ENCODE measurements at places on chromosomes 2 and 18. TPM values are rescaled to one million over a fixed set of nuclear protein-coding genes. Genes with fewer than 3 reads are reported as not detected.

GRCh38 chr2:69132960-69133590 is 120.1 kb downstream of the ANTXR1 start:
- no peaks in the 10 kb centered on the region for H3K36me3 ChIP-seq
- no peak overlapping the region for H3K27ac ChIP-seq
- H3K4me1 ChIP-seq: no peaks in the 10 kb centered on the region
- no peaks in the 10 kb centered on the region for H3K27me3 ChIP-seq
- no peak for DNase-seq
- H3K4me3 ChIP-seq: no peak overlapping the region

DNA sequence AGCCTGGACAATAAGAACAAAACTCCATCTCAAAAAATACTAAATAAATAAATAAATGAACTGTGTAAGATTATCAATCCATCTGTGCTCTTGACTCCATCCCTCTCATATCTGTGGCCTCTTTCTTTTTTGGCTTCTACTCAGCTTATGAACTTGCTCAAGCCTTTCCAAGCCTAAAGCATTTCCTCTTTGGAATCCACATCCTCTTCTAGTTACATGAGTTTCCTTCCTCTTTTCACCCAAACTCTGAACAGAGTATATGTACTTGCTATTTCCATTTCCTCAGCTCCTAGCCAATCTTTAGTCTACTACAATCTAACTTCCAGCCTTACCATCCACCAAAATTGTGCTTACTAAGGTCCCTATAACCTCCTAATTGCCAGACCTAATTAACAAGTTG is 2.5 kb upstream of the DNAJC10 start:
- H3K36me3 ChIP-seq: no peaks in the 10 kb centered on the region
- peaks cover 3% of the 10 kb centered on the region for H3K4me1 ChIP-seq
- DNase-seq: no peak
- no peaks in the 10 kb centered on the region for H3K27me3 ChIP-seq
- H3K4me3 ChIP-seq: no peak overlapping the region

- no peaks in the 10 kb centered on the region for H3K27me3 ChIP-seq
- no peaks in the 10 kb centered on the region for H3K4me1 ChIP-seq
- no peak overlapping the region for H3K27ac ChIP-seq
- no peak for DNase-seq
- no peak overlapping the region for H3K4me3 ChIP-seq
Measured at GRCh38 chr2:95700519-95700918, 108.7 kb downstream of the TRIM43 start.

DNA sequence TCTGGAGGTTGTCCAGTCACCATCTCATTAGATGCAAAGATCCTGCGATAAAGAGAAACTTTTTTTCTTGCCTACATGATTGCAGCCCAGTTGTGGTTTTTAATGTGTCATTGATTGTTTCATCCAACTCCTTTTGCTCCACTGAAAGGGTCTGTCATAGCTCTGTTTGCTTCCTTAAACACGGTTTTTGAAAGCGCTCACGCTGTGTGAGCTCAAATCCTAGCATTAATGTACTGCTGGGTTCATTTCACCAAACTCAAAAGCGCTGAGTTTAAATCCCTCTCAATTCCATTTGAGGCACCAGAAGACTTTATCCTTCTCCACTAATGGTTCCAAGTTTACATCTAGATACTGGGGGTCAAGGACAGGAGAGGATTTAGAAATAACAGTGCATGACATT is 53.6 kb downstream of the CDK15 start:
- no peak for DNase-seq
- H3K27me3 ChIP-seq: peaks cover 3% of the 10 kb centered on the region
- no peaks in the 10 kb centered on the region for H3K36me3 ChIP-seq

GRCh38 chr18:7566567-7567473 is at the start of gene PTPRM:
Gene PTPRM (plus strand): TSS chr18:7567316. CDS start chr18:7567819, 503 bp downstream.
- H3K4me3 ChIP-seq: peak within 1 kb of the TSS; percentile 75
- peak within 1 kb of the TSS; percentile 87 for H3K27ac ChIP-seq
- peaks cover 5% of the 10 kb centered on the region for H3K4me1 ChIP-seq
- no peaks in the 10 kb centered on the region for H3K36me3 ChIP-seq

GRCh38 chr2:156589381-156590079 is 153.4 kb downstream of the GPD2 start:
- H3K36me3 ChIP-seq: no peaks in the 10 kb centered on the region
- no peaks in the 10 kb centered on the region for H3K27me3 ChIP-seq
- no peaks in the 10 kb centered on the region for H3K4me1 ChIP-seq
- H3K4me3 ChIP-seq: no peak overlapping the region

- no peak overlapping the region for H3K27ac ChIP-seq
- no peak for DNase-seq
- peaks cover 29% of the 10 kb centered on the region for H3K4me1 ChIP-seq
- no peaks in the 10 kb centered on the region for H3K36me3 ChIP-seq
Measured at GRCh38 chr2:106184857-106185256, 9.2 kb downstream of the UXS1 start.

DNA sequence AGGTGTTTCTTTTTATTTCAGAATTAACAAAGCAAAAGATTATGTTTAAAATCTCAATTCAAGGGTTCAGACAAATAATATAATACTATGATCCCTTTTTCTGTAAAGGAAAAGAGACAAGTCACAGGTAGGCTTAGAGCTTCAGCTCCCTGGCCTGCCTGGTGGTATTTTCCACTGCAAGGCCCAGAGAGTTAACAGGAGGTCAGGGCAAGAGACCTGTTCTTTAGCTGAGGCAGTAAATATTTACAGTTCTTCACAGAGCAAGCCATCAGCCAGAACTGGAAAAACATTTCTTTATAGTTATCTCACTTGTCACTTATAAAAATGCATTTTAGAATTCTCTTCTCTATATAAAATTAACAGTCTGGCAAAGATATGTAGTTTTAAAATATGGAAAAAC is 70.1 kb downstream of the EPG5 start:
- no peaks in the 10 kb centered on the region for H3K4me1 ChIP-seq
- H3K27me3 ChIP-seq: no peaks in the 10 kb centered on the region
- H3K4me3 ChIP-seq: no peak overlapping the region
- no peak overlapping the region for H3K27ac ChIP-seq

SCN7A gene
- 7.8 TPM for polyA plus RNA-seq

SP5 gene
- polyA plus RNA-seq: 4.3 TPM

Measured in spinal cord (tissue), 10 donors.